ENCODE measurements at places on chromosomes 12 and 14. TPM values are rescaled to one million over a fixed set of nuclear protein-coding genes. Genes with fewer than 3 reads are reported as not detected.

DNA sequence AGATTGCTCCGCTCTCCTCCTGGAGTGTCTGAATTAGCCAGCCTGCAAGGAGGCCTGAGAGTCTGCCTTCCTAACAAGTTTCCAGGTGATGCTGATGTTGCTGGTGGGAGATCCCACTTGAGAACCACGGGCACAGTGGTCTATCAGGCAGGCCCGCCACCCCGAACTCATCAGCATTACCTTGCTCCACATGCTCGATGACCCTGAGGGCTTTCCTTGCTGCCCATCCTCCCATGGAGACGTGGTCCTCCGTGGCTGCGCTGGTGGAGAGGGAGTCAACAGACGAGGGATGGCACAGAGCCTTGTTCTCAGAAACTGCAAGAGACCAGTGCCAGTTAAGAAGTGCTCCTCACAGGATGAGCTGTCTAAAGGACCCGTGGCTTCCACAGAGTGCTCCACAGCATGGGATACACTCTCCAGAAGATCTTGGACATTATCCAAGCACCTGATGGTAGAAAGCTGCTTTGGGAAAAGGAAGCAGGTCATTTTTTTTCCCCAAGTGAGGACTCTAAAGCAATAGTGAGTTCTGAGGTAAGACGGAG is 18.3 kb downstream of the HAL start:
- H3K4me1 ChIP-seq = peaks cover 11% of the 10 kb centered on the region
- peak; percentile 55 for DNase-seq
- H3K27ac ChIP-seq = no peak overlapping the region
- H3K4me3 ChIP-seq = no peak overlapping the region
- peaks cover 36% of the 10 kb centered on the region for H3K27me3 ChIP-seq

GRCh38 chr12:114752217-114752616 is 68.2 kb upstream of the TBX3 start:
- no peak overlapping the region for H3K4me3 ChIP-seq
- H3K36me3 ChIP-seq = no peaks in the 10 kb centered on the region
- peaks cover 8% of the 10 kb centered on the region for H3K4me1 ChIP-seq
- H3K27ac ChIP-seq = no peak overlapping the region
- no peaks in the 10 kb centered on the region for H3K27me3 ChIP-seq

- DNase-seq = no peak
- no peak overlapping the region for H3K4me3 ChIP-seq
- H3K36me3 ChIP-seq = no peaks in the 10 kb centered on the region
- H3K27ac ChIP-seq = no peak overlapping the region
- H3K4me1 ChIP-seq = no peaks in the 10 kb centered on the region
- no peaks in the 10 kb centered on the region for H3K27me3 ChIP-seq
Measured at GRCh38 chr14:80973931-80974641, 18.7 kb downstream of the TSHR start.

DNA sequence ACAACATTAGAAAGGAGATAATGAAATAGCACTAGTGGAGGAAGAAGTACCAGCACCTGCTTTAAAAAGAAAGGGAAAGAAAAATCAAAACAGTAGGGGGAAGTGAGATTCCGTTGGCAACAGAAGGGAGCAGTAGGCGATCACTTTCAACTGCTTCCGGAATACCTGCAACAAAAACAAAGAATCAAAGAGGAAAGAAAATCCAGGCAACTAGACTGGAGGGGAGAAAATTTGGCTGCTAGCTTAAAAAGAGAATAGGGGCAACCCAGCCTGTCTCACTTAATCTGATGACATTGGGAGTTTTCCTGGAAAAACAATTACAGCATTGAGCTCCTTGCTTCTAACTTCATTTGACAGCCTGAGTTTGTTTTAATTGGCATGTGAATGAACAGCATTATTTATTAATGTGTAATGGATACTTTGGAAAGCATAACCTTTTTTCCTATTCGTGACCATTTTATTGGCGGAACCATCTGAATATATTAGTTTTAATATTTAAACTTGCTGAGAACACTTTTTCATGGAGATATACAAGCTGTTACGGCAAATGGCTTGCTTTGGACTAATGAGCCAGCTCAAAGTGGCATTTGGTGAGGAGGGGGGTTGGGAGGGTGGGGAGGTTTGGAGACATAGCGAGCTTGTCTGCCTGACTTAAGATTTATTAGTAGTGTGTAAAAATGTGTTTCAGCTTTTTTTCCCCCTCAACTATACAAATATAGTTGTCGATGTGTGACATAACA is 2.5 kb upstream of the DACT1 start:
- no peak overlapping the region for H3K27ac ChIP-seq
- no peak for DNase-seq
- no peaks in the 10 kb centered on the region for H3K36me3 ChIP-seq
- peaks cover 35% of the 10 kb centered on the region for H3K4me1 ChIP-seq
- H3K27me3 ChIP-seq = no peaks in the 10 kb centered on the region

GRCh38 chr14:45068396-45068795 is 15.5 kb upstream of the PRPF39 start:
- peaks cover 2% of the 10 kb centered on the region for H3K36me3 ChIP-seq
- H3K27me3 ChIP-seq = no peaks in the 10 kb centered on the region
- no peak overlapping the region for H3K4me3 ChIP-seq
- H3K4me1 ChIP-seq = no peaks in the 10 kb centered on the region

DNA sequence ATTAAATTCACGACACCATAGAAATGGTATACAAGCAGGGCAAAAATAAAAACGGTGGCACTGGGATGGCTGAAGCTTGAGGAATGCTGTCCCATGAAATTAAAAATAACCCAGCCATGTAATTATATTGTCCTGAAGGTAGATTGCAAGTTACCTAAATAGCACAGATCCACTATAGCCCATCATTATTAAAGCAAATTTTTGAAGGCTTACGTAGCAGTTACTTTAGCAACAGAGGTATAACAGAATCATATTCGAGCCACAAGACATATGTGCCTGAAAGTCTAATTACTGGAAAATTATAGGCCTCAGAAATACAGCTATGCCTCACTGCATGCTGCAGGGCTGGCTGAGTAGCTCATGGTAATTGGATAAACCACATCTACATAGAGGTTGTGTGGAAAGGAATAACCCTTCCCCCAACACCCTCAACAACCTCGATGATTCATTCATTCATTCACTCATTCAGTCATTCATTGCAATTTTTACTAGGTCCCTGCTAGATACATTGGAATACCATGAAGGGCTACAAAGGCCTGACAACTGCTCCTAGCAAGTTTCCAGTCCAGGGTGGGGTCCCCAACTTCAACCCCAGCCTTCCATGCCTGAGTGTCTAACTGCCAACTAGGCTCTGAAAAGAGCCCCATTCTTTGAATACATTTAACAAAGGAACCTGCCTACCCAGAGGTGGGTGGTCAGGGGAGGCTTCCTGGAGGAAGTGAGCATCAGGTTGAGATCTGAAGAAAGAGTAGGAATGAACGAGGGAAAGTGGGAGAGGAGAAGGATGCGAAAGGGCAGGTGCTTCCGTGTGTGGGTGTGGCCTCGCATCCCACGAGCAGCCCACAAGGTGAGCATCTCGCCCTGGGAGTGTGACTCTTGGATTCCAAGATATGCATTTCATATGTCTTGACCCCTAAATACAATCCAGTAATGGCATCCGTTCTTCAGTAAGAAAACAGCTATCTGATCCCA is 18.0 kb upstream of the CMKLR1 start:
- no peak overlapping the region for H3K27ac ChIP-seq
- no peaks in the 10 kb centered on the region for H3K36me3 ChIP-seq
- no peaks in the 10 kb centered on the region for H3K27me3 ChIP-seq
- H3K4me3 ChIP-seq = no peak overlapping the region
- DNase-seq = no peak

DNA sequence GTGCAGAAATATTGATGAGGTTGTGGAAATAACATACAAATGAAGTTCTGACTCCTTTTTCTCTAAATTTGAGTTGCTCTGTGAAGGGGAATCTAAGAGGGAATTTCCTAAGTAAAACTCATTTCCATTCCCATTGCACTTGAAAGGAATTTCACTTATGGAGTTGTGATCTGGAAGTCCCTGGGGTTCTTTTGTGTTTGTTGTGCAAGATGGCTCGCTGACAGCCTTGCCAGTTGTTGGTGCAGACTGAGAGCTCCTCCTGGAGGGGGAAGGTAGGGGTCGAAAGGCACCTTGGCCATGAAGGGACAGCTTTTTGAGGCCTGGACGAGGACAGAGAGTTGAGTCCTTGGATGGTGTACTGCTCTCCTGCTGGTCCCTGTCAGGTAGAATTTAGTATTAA is 72.0 kb downstream of the C12orf56 start:
- no peaks in the 10 kb centered on the region for H3K36me3 ChIP-seq
- no peak overlapping the region for H3K4me3 ChIP-seq
- no peaks in the 10 kb centered on the region for H3K27me3 ChIP-seq
- H3K4me1 ChIP-seq = peaks cover 11% of the 10 kb centered on the region

PARP2 gene
- 34.2 TPM for total RNA-seq

KLRK1 gene
- not detected for total RNA-seq

DBX2 gene
- not detected for total RNA-seq

PTGER2 gene
- 2.9 TPM for total RNA-seq

HOXC4 gene
- total RNA-seq = 1.4 TPM

TROAP gene
- 50.1 TPM for total RNA-seq

All from SJSA1 (cell line).